Stimulated activated CD4-positive, alpha-beta T cell treated with anti-CD3 and anti-CD28 coated beads, Interleukin-2, amount 100 ng/mL, for 48 hours (primary cell): ENCODE measurements at places on chromosomes 7 and 10.

DNA sequence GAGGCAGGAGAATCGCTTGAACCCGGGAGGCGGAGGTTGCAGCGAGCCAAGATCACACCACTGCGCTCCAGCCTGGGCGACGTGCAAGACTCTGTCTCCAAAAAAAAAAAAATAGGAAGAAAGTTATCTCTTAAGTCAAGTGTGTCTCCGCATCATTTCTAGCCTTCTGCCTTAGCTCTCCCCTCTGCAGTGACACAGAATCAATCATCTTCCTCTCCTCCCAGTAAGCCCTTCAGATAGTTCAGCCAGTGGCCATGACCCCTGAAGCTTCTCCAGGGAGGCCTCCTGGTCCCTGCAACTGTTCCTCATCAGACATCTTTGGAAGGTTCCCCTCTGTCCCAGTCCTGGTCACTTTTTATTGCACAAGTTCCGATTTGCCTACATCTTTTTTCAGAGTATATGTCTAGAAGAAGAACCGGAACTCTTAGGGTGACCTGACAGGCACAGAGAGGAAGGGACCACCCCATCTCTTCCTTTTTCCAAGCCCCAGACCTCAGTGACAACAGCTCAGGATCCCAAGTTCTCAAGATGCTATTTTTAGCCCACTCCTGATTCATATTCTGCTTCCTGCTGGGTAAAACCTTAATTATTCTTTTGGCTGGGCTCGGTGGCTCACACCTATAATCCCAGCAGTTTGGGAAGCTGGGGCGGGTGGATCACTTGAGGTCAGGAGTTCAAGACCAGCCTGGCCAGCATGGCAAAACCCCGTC, 6.6 kb upstream of the RHBDD2 start:
- no peak for DNase-seq

DNA sequence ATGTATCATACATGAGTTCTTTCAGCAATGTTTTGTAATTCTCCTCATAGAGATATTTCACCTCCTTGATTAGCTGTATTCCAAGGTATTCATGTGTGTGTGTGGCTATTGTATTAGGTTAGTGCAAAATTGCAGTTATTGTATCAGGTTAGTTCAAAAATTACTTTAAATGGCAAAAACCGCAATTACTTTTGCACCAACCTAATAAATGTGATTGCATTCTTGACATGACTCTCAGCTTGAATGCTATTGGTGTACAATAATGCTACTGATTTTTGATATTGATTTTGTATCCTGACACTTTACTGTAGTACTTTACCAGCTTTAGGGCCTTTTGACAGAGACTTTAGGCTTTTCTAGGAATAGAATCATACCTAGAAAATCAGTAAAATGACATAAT, 297.4 kb downstream of the ZWINT start:
- DNase-seq, result no peak

DNA sequence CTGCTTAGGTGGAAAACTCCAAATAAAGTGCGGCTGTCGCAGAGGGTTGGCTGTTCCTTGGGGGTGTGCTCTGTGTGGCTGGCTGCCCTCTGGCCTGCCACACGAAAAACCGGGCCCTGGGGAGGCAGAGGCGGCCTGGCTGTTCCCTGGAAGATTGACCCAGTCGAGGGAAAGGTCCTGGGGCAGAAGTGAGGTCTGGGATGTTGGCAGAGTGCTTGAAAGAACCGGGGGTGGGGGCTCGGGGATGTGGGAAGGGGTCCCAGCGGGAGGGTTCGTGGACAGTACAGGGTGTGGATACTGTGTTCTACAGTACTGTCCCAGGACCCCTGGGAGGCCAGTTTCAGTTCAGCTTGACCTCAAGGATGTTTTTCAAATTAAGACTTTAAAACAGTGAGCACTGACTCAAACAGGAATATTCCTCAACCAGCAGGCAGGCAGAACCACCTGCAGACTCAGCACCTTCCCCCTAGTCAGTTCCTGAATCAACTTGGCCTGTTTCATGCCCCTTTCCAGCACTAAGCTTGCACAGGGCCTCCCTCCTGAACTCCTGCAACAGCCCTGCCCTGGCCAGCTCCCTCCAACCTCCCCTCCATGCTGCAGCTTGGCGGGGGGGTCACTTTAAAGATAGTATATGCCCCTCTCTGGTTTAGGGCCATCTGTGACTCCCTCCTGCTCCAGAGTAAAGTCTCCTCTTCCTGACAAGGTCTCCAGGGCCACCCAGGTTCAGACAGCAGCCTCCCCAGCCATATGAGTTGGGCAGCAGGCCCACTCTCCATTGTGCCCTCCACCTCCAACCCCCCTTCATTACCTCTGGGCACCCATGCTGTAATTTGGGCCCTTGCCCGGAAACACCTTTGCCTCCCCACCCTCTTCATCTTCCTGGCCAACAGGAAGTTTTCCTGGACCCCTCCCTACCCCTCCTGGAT, 3.2 kb upstream of the ATP6V1F start:
- DNase-seq, result no peak

GRCh38 chr10:14244801-14245211, 85.9 kb downstream of the FRMD4A start:
- no peak for DNase-seq

- no peak for DNase-seq
Measured at GRCh38 chr10:95233377-95234034, 39.5 kb downstream of the ACSM6 start.

- DNase-seq, result no peak
Measured at GRCh38 chr7:71414490-71414889, 282.5 kb downstream of the GALNT17 start.

DNA sequence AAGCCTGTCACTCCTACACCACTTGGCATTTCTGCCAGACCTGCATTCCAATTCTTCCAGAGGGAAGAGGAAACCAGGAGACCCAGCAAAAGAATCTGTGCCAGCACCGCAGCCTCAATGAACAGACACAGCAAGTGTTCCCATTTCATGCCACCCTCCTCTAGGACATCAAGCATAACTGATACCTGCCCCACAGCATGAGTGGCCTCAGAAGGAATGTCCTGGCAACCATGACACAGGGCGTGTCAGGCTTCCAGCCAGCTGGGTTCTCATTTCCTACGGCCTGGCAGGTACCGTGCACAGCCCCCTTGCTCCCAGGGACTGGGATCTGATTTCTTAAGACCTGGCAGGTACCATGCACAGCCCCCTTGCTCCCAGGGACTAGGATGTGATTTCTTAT, 7.8 kb downstream of the MAD1L1 start:
- no peak for DNase-seq

- DNase-seq, result no peak
Measured at GRCh38 chr10:69612760-69613159, 17.3 kb upstream of the FAM241B start.

GRCh38 chr10:72098301-72098835, 10.0 kb upstream of the SPOCK2 start:
- DNase-seq, result no peak

DNA sequence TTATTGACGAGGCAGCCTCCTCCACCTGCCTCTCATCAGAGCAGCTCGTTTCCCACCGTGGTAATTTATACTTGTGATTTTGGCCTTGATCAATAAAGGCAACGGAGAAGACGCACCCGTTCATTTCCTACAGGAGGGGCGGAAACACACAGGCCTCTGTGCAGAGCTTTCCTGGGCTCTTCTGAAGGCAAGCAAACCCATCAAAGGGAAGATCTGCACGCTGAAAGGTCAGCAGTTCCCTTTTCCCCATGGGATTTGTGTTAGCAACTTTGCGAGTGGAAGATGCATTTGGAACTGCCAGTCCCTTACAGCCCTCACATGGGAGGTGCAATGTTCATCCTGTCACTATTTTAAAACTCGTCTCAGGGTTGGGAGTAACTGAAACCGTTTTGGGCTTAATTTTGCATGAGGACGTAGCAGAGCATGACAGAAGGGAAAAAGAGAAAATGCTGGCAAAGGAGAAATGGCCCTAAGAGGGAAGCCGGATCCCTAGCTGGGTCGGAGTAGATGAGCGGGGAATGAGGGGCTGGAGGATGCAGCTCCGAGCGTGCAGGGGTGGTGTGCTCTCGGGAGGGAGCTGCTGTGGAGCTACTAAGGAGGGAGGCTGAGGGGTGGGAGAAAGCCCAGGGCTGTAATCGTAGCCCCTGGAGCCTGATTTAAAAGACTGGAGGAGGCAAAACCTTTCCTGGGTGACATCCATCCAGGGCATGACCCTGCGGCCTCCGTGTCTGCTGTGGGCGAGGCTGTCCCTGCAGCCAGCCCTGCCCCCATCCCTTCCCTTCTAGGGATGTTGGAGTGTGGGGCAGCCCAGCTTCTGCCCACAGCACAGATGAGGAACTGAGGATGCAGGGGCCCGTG, 111.1 kb upstream of the FAM20C start:
- no peak for DNase-seq

DNA sequence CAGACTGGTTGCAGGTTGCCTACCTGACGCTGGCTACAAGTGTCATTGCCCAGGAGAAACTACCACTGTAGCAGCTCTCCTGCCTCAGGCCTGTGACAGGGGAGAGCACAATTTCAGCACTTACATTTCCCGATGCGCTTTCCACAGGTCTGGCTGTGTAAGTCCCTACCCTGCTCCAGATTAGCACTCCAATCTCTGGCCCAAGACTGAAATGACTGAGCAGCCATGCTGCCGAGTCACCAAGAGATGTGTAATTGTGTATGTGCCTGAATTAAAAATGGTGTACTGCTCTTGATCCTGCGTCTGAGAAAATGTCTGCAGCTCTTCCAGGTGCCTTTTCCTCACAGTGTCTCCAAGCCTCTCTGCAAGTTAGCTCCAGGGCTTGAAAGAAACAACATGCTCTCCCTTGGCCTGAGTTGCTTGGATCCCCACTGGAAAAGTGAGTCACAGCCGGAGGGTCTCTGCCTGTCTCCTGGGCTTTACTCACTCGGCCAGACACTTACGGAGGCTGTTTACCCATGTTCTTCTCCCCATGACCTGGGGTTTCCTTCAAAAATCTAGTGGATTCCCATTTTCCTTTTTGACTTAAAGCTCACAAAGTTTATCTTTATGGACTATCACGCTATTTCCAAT, 1001.7 kb upstream of the KCND2 start:
- no peak for DNase-seq

GRCh38 chr10:48480397-48481374, 124.2 kb downstream of the ARHGAP22 start:
- no peak for DNase-seq

GRCh38 chr10:76375761-76376160, 944.3 kb downstream of the LRMDA start:
- DNase-seq, result no peak

DNA sequence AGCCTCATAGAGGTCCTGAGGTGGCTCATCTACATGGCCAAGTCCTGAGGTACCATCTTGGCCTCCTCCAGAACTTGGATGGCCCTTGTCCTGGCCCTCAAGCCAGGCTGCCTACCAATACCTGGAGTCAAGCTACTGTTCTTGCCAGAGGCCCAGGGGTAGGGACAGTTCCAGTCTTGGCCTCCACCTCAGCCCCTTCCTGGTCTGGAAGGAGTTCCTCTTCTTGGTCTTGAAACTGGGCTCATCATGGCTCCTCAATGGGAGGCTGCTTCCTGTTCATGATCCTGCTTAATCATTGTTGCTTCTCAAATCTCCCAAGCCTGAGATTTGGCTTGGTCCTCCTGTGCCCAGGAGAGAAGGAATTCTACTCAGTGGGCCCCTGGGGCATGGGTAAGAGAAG, 3.9 kb downstream of the HPS6 start:
- DNase-seq, result no peak

DNA sequence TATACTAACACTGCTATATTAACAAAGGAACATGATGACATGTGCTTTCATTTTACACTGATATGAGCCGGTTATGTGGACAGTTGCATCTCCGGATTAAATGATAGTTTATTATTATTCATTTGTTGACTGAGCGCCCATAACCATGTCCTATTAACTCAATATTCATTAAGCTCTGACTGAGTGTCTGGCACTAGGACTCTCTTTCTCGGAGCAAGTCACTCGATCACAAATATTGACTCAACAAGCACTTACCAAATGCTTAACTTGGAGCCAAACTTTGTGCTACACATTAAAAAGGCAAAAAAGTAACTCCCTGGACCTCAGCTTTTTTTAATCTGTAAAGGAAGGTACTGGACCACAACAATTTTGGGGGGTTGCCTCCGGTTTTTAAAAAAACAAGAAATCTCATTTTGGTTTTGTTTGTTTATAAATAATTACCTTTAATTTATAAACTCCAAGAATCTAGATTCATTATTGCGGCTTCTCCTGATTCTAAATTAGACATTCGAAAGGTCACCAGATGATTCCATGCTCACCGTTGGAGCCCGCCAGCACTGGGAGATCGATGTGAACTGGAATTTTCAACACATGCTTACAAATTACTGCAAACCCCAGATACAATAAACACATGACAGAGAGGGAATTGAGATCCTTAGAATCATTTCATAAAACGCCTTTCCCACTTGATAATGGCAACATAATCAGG, 8.9 kb upstream of the LYZL1 start:
- DNase-seq, result no peak

DNA sequence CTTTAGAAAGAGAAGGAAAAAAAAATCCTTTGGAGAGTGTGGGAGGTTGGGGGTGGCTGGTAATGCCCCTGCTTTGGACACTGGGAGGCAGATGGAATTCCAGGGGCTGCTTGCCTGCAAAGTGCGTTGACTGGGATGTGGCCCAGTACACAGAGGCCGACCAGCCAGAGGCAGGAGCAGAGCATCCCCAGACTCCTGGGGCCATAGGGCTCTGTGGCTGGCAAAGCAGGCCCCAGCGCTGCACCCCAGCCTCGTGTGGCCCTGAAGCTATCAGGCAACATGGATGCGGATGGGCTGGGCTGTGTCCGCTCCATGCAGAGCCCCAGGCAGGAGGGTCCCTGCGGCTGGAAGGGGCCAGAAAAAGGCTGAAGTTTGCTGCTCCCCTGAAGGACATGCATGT, 361.6 kb upstream of the FZD8 start:
- no peak for DNase-seq

GRCh38 chr10:34696423-34696822, 118.7 kb downstream of the PARD3 start:
- no peak for DNase-seq

DNA sequence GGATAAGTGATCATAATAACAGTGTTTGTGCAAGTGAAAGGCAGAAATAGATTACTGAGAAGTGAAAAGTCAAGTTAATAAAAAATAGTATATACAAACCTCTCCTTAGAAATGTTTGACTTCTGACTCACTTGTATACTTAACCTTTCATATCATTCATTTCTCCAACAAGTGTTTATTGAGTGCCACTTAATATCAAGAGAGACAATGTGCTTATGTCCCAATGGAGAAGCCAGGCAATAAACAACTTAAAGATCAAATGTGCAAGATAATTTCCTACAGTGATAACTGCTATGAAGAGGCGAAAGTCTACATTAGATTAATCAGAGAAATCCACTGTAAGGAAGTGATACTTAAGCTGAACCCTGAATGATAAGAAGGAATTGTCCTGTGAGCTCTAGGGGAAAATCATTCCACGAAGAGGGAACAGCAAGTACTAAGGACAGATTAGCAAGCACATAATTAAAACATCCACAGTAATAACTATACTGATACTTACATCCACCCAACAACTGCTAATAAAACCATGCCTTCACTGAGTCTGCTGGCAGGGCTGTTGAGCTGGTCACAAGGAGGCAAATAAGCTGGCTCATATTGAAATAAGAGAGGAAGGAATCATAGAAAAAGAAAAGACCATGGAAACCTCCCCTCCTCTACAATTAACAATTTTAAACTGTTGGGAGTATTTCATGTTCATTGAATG, 203.5 kb downstream of the CTNNA3 start:
- no peak for DNase-seq
